Transverse colon (tissue), 4 donors: ENCODE measurements at places on chromosomes 7 and 10. TPM values are rescaled to one million over a fixed set of nuclear protein-coding genes. Genes with fewer than 3 reads are reported as not detected.
A peak's percentile ranks its signal among the peaks of the same experiment; 100 is the strongest.

DNA sequence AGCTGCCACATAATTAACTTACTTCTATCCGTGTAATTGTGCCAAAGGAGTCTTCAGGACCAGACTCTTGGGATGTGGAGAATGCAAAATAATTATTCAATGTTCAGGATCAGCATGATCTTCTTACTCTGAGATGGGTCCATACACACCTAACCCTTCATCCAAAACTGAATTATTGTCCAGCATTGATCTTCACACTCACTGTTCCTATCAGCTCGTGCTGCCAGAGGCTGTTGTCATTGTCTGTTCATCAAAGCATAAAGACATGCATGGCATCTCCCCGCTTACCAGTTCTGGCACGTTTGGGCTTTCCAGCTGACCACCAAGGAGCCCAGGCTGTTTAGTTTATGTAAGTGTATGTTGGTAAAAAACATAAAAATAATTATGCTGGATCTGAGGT, 1090.7 kb downstream of the DNAJB9 start:
- no peak for DNase-seq

DNA sequence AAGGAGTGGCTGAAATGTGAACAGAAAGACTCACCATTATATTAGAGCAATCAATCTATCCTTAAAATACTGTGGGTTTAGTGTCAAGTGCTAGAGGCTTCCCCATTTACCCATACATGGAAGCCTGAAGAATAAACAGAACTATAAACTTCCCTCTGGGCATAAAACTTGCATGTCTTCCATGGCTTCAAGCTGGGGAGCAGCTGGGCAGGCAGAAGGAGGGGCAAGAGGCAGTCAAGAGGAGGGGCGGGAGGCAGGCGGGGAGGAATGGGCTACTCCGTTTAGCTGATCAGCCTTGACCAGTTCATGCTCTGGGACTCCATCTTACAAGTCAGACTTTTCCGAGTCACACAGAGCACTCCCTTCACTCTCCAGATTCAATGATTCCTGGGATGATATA, 3.5 kb upstream of the PRSS1 start:
- DNase-seq: no peak

DNA sequence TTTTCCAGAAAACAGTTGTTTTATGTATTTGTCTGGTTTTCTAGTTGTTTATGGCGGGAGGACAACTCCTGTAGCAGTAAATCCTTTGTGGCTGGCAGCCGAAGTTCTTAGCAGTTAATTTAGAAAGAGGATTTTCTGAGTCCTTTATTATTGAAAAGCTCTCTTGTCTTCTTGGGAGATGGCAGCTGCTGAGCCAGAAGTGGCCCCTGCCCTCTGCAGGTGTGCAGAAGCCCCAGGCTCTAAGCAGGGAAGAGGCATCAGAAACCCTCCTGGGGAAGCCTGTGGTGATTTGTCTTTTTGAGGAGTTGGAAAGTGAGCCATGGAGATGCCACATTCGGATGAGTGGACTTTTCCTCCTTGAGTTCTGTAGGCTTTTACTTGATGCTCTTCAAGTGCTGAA, 106.3 kb downstream of the GLRX3 start:
- DNase-seq: no peak

DNA sequence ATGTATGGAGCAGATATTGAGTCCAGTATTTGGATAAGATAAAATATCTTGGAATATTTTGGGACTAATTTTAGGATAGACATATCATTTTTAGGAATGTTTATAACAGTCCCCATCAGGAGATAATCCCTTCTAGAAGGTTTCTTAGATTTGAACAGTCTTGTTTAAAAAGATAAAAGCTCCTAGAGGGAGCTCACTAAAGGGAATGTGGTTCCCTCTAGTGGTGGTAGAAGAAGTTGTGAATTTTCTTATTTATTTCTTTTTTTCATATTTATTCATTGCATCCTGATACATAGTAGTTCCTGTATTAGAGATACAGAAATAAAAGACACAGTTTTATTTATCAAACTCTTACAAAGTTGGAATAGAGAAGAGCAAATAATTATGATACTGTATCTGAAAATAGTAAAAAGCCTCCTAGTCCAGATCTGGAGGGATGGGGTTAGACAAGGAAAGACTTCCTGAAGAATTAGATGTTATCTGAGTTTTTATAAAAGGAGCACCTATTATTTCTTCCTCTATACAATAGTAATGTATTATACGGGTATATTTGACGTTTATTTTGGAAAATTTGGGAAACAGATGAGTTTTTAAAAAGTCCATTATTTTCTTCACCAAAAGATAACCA, 24.5 kb upstream of the KLF14 start:
- DNase-seq: no peak

GRCh38 chr7:129271500-129272355, 46.9 kb downstream of the AHCYL2 start:
- DNase-seq: peak; percentile 55

DNA sequence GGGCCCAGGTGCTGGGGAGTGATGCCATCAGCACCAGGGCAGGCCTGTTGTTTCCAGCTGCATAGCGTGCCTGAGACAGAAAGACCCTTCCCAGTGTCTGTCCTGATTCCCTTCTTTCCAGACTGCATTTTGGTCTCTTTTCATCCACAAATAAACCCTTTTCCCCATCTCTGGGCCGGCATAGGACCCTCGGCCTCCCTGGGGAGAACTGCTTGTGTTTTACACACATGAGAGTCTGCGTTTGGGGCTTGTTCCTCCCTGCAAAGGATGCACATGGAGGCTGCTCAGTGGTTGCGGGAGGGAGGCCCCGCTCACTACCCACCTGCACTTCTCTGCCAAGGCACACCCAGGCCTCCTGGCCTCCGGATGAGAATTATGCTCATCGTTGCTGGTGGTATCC, 5.8 kb upstream of the MMP21 start:
- DNase-seq: no peak

DNA sequence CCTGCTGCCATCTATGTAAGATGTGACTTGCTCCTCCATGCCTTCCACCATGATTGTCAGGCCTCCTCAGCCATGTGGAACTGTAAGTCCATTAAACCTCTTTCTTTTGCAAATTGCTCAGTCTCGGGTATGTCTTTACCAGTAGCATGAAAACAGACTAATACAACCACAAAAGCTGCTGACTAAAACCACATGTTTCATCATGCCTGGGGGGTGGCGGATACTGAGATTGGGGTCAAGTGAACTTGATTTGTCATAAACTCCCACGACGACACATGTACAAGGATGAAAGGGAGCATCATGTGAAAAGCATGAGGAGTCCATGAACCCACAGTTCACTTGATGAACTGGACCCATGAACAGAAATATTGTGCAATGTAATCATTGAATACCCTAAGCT, 134.9 kb upstream of the ANK3 start:
- no peak for DNase-seq

Gene ADAMTS14
- 1.9 TPM for total RNA-seq
